ENCODE measurements at places on chromosomes 3 and 15.

- DNase-seq, result no peak
These were observed 17.9 kb downstream of the PSTPIP1 start for GRCh38 chr15:77012868-77013267.

DNA sequence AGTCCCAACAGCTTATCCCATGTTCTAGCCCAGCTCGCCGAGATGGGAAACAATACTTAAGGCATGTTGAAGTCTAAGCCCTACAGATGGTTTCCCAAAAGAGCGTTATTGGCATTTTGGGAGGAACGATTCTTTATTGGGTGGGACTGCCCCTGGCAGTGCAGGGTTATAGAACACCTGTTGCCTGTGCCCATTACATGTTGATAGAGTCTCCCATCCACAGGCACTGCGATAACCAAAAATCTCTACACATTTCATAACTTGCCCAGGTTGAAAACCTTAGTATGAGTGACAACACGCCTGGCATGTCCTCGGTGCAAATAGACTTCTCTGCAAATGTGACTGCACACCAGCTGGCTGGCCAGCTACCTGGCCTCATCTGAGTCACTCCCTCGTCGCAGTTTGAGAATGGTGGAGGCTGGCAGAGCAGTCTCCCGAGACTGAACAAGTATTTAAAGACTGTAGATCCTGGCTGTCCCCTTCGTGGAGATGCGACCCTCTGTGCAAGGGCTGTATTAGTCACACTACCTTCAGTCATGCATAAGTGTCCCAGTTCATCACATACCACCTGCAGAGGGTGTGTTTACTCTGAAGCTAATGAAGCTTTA is 18.7 kb downstream of the ZNF80 start:
- no peak for DNase-seq

DNA sequence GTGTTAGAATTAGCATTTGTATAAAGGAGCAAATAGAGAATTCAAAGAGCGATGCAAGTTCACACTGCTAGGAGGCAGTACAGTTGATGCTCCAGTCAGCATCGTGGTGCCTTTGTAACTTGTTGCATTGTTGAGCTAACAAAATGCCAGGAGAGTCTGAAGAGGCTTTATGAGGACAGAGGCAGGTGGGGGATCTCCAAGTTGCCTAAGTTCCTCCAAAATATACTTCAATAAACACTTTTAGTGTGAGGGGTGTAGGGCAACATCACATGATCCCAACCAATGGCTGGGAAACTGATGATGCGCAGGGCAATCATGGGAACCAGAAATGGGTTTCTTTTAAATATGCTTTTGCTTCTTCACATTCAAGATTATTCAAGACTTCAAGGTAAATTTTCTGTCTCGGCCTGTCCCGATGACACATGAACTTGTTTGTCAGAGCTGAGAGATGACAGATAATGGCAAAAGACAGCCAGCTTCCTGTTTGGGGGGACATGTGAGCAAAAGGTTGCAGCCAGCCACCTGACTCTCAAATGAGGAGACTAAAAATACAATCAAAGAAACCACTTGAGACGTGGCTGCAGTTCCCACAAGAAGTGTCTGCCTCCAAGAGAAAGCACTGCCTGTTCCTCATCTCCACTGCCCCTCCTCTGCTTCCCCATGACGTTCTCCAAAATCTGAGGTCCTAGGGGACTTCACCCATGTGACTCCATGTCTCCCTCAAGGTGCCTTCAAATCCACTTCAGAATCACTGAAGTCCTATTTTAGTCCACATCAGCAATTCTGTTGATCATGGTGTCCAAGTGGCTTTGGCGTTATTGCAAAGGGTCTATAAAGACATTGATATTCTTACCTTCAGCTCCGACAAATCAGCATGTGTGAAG is 39.3 kb downstream of the KLHL6 start:
- DNase-seq, result no peak

DNA sequence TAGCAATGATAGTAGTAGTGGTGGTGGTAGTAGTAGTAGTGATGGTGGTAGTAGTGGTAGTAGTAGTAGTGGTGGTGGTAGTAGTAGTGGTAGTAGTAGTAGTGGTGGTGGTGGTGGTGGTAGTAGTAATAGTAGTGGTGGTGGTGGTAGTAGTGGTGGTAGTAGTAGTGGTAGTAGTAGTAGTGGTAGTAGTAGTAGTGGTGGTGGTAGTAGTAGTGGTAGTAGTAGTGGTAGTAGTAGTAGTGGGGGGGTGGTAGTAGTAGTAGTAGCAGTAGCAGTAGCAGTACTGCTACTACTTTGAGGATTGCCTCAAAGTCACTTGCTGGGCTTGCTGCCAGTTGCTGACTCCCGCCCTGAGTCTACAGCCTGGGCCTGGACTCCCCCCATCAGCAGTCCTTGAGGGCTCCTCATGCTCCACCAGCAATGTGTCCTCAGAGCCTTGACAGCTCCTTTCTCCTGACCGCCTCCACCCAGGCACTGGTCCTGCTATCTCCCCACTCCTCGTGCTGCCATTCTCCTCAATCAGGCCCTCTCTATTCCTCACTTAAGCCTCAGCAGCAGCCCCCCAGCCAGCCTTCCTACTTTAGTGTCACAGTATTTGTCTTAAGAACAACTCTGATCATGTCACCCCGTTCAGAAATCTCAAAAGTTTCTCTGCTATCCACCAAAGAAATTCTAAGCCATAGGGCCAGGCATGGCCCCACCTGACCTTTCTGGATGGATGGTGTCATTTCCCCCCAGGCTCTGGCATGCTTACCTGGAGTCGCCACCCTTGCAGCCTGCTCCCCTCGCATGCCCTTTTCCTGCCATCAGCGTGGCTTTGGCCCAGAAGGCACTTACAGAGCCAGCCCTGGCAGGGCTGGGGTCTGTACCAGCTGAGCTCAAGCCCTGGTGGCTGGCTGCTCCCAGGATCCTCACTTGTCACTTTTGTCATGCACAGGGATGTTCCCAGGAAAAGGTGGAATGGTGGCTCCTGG is 45.6 kb downstream of the DLEC1 start:
- DNase-seq, result no peak

- DNase-seq, result no peak
These were observed 300.5 kb upstream of the ALCAM start for GRCh38 chr3:105065895-105066839.
